ENCODE measurements at places on chromosomes 7 and 10. TPM values are rescaled to one million over a fixed set of nuclear protein-coding genes. Genes with fewer than 3 reads are reported as not detected.

Gene NDUFB2
- 155 TPM for total RNA-seq

Gene ECHS1
- 65.6 TPM for total RNA-seq

Gene NRP1
- 990 TPM for total RNA-seq

Gene IFIT1B
- 0.06 TPM for total RNA-seq

Gene PAX4
- total RNA-seq = not detected

Gene PON3
- total RNA-seq = not detected

Gene TCF7L2
- total RNA-seq = 2.6 TPM

Measured in aortic smooth muscle cell (primary cell).